Stimulated activated CD4-positive, alpha-beta T cell treated with anti-CD3 and anti-CD28 coated beads, Interleukin-4, amount 100 ng/mL, for 1 hour (primary cell): ENCODE measurements at places on chromosomes 2 and 18.

DNA sequence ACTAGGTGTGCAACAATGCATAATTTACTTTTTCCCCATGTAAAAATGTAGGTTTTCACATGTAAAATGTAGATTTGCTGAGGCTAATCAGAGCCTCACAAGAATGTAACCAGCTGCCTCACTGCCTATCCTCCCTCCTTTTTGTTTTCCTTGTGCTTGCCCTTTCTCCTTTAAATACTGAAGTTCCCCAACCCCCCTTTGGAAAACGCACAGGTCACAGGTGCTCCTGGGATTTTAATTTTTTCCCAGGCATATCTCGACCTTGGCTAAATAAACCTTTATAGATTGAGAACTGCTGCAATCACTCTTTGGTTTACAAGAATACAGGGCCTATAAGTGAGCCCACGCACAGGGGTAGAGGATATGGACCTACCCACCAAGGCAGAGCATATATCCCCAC lies 77.2 kb upstream of the TTN start:
- DNase-seq = no peak

DNA sequence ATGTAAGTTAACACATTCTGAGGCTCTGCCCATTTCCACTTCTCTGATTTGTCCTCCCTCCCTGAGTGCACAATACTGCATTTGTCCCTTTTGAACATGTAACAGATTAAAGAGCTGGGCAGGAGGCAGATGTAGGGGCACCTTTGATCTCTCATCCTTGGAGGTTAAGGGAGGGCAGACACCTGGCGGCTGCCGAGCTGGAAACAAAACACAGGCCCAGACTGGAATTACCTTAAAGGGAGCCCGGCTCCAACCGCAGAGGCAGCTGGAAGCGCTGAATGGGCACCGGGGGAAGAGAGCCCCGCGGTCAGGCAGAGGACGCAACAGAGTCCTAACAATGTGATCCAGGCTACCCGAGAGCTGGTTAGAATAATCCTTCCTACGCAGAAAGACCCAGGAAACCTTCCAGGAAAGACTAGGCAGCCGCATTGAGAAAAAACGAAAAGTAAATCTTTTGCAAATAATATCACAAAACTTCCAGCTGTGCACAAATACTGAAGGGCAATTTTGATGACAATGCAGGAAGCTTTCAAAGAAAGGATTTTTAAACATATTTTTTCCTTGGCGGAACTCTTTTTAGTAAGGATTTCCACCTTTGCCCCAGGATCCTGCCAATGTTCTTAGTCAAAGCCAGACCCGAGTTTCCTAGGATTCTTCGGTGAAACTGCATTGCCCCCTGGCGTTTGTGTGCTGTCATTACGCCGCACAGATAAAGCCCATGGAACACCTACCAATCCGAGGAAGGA lies 216.0 kb downstream of the TGIF1 start:
- DNase-seq = peak; percentile 72

DNA sequence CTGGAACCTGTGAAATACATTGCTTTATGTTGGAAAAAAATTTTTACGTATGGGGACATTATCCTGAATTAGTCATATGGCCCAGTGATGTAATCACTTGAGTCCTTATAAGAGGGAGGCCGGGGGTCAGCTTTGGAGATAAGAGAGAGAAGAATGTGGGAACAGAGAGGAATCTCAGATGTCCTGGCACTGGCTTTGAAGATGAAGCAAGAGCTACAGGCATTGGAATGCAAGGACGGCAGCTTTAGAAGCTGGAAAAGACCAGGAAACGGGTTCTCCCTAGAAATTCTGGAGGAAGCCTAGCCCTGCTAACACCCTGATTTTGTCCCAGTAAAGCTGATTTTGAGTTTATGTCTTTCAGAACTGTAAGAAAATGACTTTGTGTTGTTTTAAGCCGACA lies 1129.9 kb upstream of the GYPC start:
- DNase-seq = no peak

DNA sequence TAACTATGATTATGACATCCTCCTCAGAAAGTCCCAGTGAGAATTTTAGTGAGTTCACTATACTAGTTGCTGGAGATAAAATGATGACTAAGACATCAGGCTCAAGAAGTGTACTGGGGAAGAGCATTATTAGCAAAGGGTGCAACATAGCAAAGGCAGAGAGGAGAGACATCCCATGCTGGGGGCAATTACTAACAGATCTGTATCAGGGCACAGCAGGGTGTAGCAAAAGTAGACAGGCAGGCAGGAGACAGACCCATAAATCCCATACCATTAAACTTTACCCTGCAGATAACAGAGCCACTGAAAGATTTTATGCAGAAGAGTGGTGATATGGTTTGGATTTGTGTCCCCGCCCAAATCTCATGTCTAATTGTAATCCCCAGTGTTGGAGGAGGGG lies 161.7 kb downstream of the SP3 start:
- no peak for DNase-seq

DNA sequence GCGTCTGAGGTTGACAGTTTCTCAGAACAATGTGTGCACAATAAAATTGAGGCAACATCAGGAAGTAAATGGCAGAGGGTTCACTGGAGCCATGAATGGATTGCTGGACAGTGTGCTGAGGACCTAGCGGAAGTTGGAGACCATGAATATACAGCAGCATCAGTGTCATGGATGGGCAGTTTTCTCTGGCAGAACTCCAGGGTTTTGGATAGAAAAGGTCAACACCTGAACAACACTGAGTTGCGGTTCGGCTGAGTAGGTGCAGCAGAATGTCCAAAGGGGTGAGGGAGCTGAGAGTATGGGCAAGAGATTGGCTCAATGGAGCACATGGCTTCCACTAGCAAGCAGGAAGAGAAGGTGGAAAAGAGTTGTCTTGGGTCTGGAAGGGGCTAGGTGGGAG lies 73.7 kb downstream of the DNER start:
- DNase-seq = no peak

- peak; percentile 6 for DNase-seq
Measured at GRCh38 chr2:196376984-196377877, 205.9 kb upstream of the STK17B start.

DNA sequence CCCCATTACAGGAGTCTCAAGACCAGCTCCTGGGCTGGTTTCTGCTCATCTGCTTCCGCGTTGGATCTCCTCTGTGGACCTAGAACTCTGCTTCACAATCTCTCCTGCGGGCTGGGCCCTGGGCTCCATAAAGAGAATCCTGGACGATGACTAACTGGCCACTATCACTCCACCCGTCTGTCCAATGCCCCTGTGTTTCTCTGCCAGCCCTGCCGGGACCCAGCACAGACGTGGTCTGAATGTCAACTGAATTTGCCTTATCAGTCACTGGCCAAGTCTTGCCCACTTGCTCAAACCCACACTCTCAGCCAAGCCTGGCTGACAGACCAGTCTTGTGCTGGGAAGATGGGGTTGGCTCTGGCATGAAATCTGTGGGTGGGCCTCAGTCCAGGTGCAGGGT lies 17.4 kb downstream of the KIF3C start:
- no peak for DNase-seq

- DNase-seq = no peak
Measured at GRCh38 chr2:63425606-63426005, 162.7 kb downstream of the WDPCP start.

DNA sequence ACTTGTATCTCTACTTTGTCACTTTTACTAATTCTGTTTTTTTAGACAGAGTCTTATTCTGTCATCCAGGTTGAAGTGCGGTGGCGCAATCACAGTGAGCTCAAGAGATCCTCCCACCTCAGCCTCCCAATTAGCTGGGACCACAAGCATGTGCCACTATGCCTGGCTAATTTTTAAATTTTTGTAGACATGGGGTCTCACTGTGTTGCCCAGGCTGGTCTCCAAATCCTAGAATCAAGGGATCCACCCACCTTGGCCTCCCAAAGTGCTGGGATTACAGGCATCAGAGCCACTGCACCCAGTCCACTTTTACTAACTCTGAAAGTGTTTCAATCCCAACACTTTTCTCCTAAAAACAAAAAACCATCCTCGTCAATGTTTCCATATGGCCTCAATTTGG lies 94.9 kb downstream of the MALT1 start:
- no peak for DNase-seq

DNA sequence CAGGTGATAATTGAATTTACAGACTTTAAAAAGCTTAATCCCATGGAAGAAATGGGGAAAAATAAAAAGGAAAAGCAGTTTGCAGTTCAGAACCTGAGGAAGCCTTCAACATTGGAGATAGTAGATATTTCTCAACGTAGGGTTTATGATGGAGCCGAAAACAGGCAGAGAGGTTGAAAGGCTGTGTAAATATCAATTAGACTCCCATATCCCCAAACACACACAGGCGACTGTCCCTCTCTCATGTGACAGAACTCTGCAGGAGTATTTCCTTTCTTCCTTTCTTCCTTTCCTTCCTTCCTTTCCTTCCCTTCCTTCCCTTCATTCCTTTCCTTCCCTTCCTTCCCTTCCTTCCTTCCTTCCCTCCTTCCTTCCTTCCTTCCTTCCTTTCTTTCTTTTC lies 406.5 kb downstream of the LPIN1 start:
- DNase-seq = no peak

DNA sequence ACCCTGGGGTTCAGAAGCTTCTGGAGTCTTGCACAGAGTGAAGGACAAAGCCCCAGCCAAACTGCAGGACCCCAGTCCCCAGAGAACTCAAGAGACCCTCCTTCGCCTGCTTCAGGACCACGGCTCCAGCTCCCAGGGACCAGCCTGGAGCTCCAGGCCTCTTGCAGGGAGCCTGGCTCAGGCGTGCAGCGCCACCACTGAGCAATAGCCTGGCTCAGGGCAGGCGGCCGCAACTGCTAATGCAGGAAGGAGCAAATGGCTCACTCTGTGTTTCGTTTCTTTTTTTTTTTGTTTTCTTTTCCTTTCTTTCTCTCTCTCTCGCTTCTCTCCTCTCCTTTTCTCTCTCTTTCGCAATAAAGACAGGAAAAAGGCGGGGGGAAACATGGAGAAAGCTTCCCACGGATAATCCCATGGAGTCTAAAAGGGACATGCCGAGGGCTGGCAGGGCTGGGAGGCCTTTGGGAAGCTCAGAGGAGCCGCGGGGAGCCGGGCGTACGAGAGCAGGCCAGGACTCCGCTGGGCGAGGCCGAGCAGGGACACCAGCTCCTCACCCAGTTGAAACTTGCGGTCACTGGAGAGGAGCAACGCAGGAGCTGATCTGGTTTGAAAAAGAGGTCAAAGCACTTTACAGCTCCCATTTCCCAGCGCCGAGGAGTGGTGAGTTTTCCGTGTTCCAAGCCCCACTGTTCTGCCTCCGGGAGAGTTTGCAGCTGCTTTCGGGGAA lies 244.8 kb downstream of the TWIST2 start:
- DNase-seq = no peak

DNA sequence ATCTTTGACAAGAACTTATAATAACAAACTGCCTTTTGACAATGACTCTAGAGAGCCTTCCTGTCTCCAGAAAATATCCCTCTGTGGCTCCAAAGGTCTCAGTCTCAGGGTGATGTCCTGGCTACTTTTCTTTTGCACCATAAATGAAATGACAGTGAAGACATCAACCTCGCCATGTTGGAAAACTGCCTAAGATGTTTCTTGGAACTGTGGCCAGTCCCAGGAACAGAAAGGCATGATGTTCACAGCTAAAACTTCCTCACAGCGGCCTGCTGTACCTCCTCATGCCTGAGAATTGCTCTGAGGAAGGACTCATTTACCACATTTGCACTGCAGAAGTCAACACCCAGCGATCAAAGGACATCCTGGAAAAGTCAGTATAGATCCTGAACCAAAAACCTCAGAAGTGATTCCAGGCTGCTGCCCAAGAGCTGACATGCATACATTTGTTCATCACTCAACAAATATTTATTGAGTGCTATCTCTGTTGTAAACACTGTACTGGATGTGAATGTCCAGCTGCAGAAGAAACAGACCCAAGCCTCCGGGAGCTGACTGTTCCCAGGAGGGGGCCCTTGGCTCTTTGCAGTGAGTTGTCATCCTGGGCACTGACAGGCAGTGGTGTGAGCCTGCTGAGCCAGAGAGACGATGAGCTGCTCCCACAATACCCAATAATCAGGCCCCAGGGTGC lies 64.3 kb upstream of the ACSL3 start:
- no peak for DNase-seq

- no peak for DNase-seq
Measured at GRCh38 chr18:55323051-55323994, 264.7 kb downstream of the TCF4 start.

DNA sequence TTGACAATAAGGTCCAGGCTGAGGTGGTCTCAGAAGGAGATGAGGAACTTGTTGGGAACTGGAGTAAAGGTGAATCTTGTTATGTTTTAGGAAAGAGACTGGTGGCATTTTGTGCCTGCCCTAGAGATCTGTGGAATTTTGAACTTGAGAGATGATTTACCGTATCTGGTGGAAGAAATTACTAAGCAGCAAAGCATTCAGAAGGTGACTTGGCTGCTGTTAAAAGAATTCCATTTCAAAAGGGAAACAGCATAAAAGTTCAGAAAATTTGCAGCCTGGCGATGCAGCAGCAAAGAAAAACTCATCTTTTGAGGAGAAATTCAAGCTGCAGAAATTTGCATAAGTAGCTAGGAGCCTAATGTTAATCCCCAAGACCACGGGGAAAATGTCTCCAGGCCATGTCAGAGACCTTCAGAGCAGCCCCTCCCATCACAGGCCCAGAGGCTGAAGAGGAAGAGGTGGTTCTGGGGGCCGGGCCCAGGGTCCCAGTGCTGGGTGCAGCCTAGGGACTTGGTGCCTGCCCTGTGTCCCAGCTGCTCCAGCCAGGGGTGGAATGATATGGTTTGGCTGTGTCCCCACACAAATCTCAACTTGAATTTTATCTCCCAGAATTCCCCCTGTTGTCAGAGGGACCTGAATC lies 73.5 kb downstream of the FIGN start:
- DNase-seq = no peak

- no peak for DNase-seq
Measured at GRCh38 chr2:179098080-179098689, 48.2 kb upstream of the CCDC141 start.

DNA sequence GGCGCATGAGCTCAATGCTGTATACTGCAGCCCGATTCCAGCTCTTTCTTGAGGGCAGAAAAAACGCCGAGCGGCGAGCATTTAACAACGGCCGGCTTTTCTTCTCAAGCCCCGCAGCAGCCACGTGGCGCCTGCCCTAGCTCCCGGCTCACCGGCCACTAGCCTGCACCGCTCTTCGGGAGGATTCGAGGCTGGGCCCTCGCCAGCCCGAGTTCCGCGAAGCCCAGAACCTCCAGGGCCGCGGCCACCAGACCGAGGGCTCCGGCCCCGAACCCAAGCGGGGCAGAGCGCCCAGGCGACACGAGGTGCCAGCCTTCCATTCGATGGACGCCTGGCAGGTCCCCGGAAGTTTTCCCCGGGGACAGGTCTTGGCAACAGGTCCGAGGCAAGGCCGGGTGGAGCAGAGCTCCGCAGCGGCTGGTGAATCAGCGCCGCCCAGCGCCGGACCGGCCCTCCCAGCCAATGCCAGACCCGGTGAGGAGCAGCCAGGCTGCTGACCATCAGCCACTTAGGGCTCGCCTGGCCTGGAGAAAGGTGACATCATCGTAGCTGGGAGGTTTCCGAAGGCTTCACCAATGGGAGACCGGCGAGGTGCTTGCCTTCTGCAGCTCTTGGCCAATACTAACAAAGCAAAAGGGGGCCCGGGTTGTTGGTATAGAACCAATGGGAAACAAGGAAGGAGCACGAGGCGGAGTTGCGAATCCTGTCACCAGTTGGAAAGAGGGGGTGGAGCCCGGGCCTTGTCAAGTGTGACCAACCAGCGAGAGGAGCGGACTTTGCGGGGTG lies 552 bp upstream of the MXD1 start:
- no peak for DNase-seq
